Naive thymus-derived CD8-positive, alpha-beta T cell (primary cell): ENCODE measurements at places on chromosomes 7 and 10. TPM values are rescaled to one million over a fixed set of nuclear protein-coding genes. Genes with fewer than 3 reads are reported as not detected.

EEPD1 gene
- 5.1 TPM for polyA plus RNA-seq

- H3K4me1 ChIP-seq: no peaks in the 10 kb centered on the region
- H3K36me3 ChIP-seq: no peaks in the 10 kb centered on the region
- H3K27ac ChIP-seq: no peak overlapping the region
Measured at GRCh38 chr7:37988721-37989650, 68.5 kb downstream of the EPDR1 start.

- no peak for DNase-seq
- no peak overlapping the region for H3K4me3 ChIP-seq
Measured at GRCh38 chr10:14518149-14518548, 187.4 kb upstream of the FRMD4A start.

TMEM270 gene
- polyA plus RNA-seq: not detected

GBX1 gene
- not detected for polyA plus RNA-seq

- H3K4me1 ChIP-seq: peaks cover 6% of the 10 kb centered on the region
- no peaks in the 10 kb centered on the region for H3K27me3 ChIP-seq
- no peak overlapping the region for H3K4me3 ChIP-seq
- no peak overlapping the region for H3K27ac ChIP-seq
- no peak for DNase-seq
Measured at GRCh38 chr10:3898821-3899220, 113.8 kb upstream of the KLF6 start.

GRCh38 chr10:71767420-71768035, 5.8 kb downstream of the VSIR start:
- peak overlapping the region; percentile 86 for H3K4me3 ChIP-seq
- DNase-seq: no peak
- H3K27ac ChIP-seq: peak overlapping the region; percentile 98
- H3K27me3 ChIP-seq: no peaks in the 10 kb centered on the region
- peaks cover 20% of the 10 kb centered on the region for H3K36me3 ChIP-seq
